ENCODE measurements at places on chromosomes 4 and X. TPM values are rescaled to one million over a fixed set of nuclear protein-coding genes. Genes with fewer than 3 reads are reported as not detected.

The HMX1 gene
- not detected for total RNA-seq

The BEX1 gene
- total RNA-seq, result 1.3 TPM

The KLHL4 gene
- total RNA-seq, result 0.66 TPM

The SRD5A3 gene
- total RNA-seq, result 20.3 TPM

The PLP1 gene
- total RNA-seq, result 3.4 TPM

The SMS gene
- 64.7 TPM for total RNA-seq

The GRIA2 gene
- not detected for total RNA-seq

- H3K4me1 ChIP-seq, result no peaks in the 10 kb centered on the region
- peak overlapping the region; percentile 25 for H3K27ac ChIP-seq
- H3K4me3 ChIP-seq, result no peak overlapping the region
- H3K27me3 ChIP-seq, result no peaks in the 10 kb centered on the region
- no peaks in the 10 kb centered on the region for H3K36me3 ChIP-seq
Observed at GRCh38 chrX:154357205-154357604, 17.2 kb downstream of the FLNA start.

- no peak for DNase-seq
- peaks cover 15% of the 10 kb centered on the region for H3K27me3 ChIP-seq
- no peak overlapping the region for H3K27ac ChIP-seq
- no peaks in the 10 kb centered on the region for H3K4me1 ChIP-seq
- H3K36me3 ChIP-seq, result no peaks in the 10 kb centered on the region
Observed at GRCh38 chrX:69813677-69814076, 197.8 kb downstream of the EDA start.

- DNase-seq, result no peak
- H3K4me1 ChIP-seq, result no peaks in the 10 kb centered on the region
- peak overlapping the region; percentile 4 for H3K4me3 ChIP-seq
- no peaks in the 10 kb centered on the region for H3K27me3 ChIP-seq
Observed at GRCh38 chrX:10831716-10832502, 211.5 kb upstream of the MID1 start.

- H3K27me3 ChIP-seq, result no peaks in the 10 kb centered on the region
- H3K27ac ChIP-seq, result peak overlapping the region; percentile 70
- no peak overlapping the region for H3K4me3 ChIP-seq
- DNase-seq, result no peak
- H3K36me3 ChIP-seq, result no peaks in the 10 kb centered on the region
- H3K4me1 ChIP-seq, result no peaks in the 10 kb centered on the region
Observed at GRCh38 chr4:14701896-14702295, 300.4 kb upstream of the CPEB2 start.

GRCh38 chr4:79927931-79928330 is 145.1 kb downstream of the ANTXR2 start:
- DNase-seq, result no peak
- no peak overlapping the region for H3K4me3 ChIP-seq
- no peaks in the 10 kb centered on the region for H3K27me3 ChIP-seq
- H3K4me1 ChIP-seq, result no peaks in the 10 kb centered on the region
- H3K27ac ChIP-seq, result no peak overlapping the region
- peaks cover 3% of the 10 kb centered on the region for H3K36me3 ChIP-seq

DNA sequence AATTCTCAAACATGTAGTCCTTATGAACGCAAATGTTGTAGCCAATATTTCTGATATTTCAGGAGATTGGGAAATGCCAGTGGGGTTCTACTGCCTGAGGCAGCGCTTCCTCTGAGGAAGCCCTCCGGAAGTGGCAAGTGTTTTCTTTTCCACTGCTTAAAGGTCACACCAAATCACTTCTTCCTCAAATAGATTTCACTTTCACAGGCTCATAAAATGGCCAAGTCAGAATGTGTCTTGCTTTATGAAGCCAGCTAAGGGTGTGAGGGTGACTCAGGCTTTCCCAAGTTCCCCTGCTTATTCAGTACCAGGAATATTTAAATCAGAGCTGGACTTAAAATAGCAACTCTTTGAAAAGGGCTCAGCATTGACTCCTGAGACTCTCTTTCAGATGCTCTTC is 514.2 kb upstream of the DIPK2B start:
- no peaks in the 10 kb centered on the region for H3K4me1 ChIP-seq
- DNase-seq, result no peak
- no peak overlapping the region for H3K4me3 ChIP-seq
- H3K27me3 ChIP-seq, result peaks cover 27% of the 10 kb centered on the region

GRCh38 chrX:12825801-12826200 is 34.6 kb downstream of the PRPS2 start:
- H3K27me3 ChIP-seq, result peaks cover 15% of the 10 kb centered on the region
- DNase-seq, result no peak
- no peak overlapping the region for H3K4me3 ChIP-seq
- H3K4me1 ChIP-seq, result no peaks in the 10 kb centered on the region
- H3K27ac ChIP-seq, result no peak overlapping the region

GRCh38 chr4:111961809-111962208 is 183.4 kb upstream of the FAM241A start:
- DNase-seq, result no peak
- H3K4me3 ChIP-seq, result no peak overlapping the region
- no peaks in the 10 kb centered on the region for H3K27me3 ChIP-seq
- no peaks in the 10 kb centered on the region for H3K4me1 ChIP-seq
- no peak overlapping the region for H3K27ac ChIP-seq

GRCh38 chr4:139853309-139853708 is 187.7 kb downstream of the MGST2 start:
- no peaks in the 10 kb centered on the region for H3K4me1 ChIP-seq
- no peak overlapping the region for H3K4me3 ChIP-seq
- H3K36me3 ChIP-seq, result no peaks in the 10 kb centered on the region
- H3K27me3 ChIP-seq, result no peaks in the 10 kb centered on the region
- no peak overlapping the region for H3K27ac ChIP-seq

- H3K27me3 ChIP-seq, result no peaks in the 10 kb centered on the region
- H3K27ac ChIP-seq, result no peak overlapping the region
- DNase-seq, result no peak
- H3K36me3 ChIP-seq, result no peaks in the 10 kb centered on the region
- H3K4me1 ChIP-seq, result no peaks in the 10 kb centered on the region
- H3K4me3 ChIP-seq, result no peak overlapping the region
Observed at GRCh38 chr4:10878861-10879260, 194.3 kb upstream of the CLNK start.

GRCh38 chr4:158813113-158813512 is 44.3 kb downstream of the FNIP2 start:
- no peak overlapping the region for H3K4me3 ChIP-seq
- H3K36me3 ChIP-seq, result no peaks in the 10 kb centered on the region
- no peak for DNase-seq
- no peak overlapping the region for H3K27ac ChIP-seq
- H3K27me3 ChIP-seq, result no peaks in the 10 kb centered on the region

GRCh38 chrX:153495903-153496589 is 1.3 kb downstream of the BGN start:
- peak overlapping the region; percentile 70 for H3K27ac ChIP-seq
- DNase-seq, result no peak
- peak overlapping the region; percentile 37 for H3K4me3 ChIP-seq
- no peaks in the 10 kb centered on the region for H3K4me1 ChIP-seq

GRCh38 chrX:3699821-3700381 is 13.5 kb downstream of the PRKX start:
- H3K4me3 ChIP-seq, result peak overlapping the region; percentile 48
- H3K4me1 ChIP-seq, result no peaks in the 10 kb centered on the region
- H3K27ac ChIP-seq, result peak overlapping the region; percentile 69
- DNase-seq, result no peak
- H3K27me3 ChIP-seq, result no peaks in the 10 kb centered on the region
- no peaks in the 10 kb centered on the region for H3K36me3 ChIP-seq
